MCF 10A (cell line): ENCODE measurements at places on chromosomes 6 and 20. TPM values are rescaled to one million over a fixed set of nuclear protein-coding genes. Genes with fewer than 3 reads are reported as not detected.

DNA sequence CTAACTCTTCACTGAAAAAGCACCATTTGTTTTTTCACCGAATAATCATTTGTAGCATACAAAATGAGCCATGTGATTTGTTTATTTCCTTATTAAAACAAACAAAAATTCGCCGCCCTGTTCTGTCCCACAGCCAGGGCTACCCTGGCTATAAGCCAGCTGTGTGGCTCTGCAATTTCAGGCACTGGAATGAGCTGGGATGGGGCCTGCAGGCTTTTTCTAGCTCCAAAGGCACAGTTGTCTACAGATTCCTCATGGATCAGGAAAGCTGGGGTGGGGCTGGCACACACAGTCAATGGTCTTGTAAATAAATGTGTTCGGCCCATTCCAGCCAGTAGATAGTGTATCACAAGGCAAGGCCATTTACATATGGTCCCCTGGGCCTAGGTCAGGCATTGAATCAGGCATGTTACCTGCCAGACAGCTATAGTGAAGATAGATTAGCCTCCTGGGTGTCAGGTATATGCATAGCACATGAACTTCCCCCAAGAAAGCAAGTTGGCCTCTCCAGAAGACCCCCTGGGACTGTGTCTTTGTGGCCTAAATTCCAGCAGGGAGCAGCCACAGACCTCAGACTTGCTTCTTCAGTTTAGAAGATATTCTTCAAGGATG lies 608.9 kb downstream of the MAFB start:
- no peak overlapping the region for H3K4me3 ChIP-seq
- H3K36me3 ChIP-seq, result no peaks in the 10 kb centered on the region
- DNase-seq, result no peak

- DNase-seq, result peak; percentile 85
- H3K4me1 ChIP-seq, result peaks cover 29% of the 10 kb centered on the region
- no peaks in the 10 kb centered on the region for H3K36me3 ChIP-seq
- H3K27ac ChIP-seq, result peak overlapping the region; percentile 36
Observed at GRCh38 chr20:9301129-9302090, 213.0 kb upstream of the LAMP5 start.

- no peak for DNase-seq
- peaks cover 6% of the 10 kb centered on the region for H3K36me3 ChIP-seq
- no peak overlapping the region for H3K4me3 ChIP-seq
- no peak overlapping the region for H3K27ac ChIP-seq
- H3K4me1 ChIP-seq, result no peaks in the 10 kb centered on the region
Observed at GRCh38 chr20:47007826-47008655, 113.4 kb downstream of the EYA2 start.

- no peak overlapping the region for H3K27ac ChIP-seq
- no peaks in the 10 kb centered on the region for H3K36me3 ChIP-seq
- H3K4me3 ChIP-seq, result no peak overlapping the region
- peaks cover 4% of the 10 kb centered on the region for H3K4me1 ChIP-seq
- H3K27me3 ChIP-seq, result no peaks in the 10 kb centered on the region
Observed at GRCh38 chr6:118500130-118501015, 47.7 kb upstream of the PLN start.

The STK35 gene
- total RNA-seq, result 18.2 and 21.3 TPM in 2 replicates
